ENCODE measurements at places on chromosomes 4 and X.

- no peak for DNase-seq
These were observed 119.0 kb upstream of the BMP3 start for GRCh38 chr4:80911458-80911857.

- no peak for DNase-seq
These were observed 942.7 kb upstream of the NDST4 start for GRCh38 chr4:116055857-116056827.

- no peak for DNase-seq
These were observed 65.7 kb upstream of the NDST3 start for GRCh38 chr4:117968606-117969005.

DNA sequence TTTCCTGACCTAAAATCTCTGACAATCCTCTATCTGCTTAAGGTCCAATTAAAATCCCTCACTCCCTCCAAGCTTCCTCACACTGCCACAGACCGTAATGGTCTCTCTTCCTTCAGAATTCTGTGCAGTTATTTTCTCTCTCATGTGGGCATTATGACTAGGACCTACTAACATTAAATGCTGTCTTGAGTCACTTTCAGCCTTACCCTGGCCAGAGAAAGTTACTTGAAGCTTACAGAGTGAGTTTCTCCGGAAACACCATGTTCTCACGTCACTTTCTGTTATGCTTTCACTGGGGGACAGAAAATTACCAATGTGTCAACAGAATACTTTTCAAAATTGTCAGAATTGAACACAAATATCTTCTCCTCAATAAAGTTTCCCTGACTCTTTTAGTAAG lies 271.8 kb downstream of the INPP4B start:
- no peak for DNase-seq

GRCh38 chr4:82500435-82501153 lies 61.2 kb downstream of the TMEM150C start:
- no peak for DNase-seq

- DNase-seq = no peak
These were observed 568.0 kb downstream of the PDHA2 start for GRCh38 chr4:96407738-96408463.

DNA sequence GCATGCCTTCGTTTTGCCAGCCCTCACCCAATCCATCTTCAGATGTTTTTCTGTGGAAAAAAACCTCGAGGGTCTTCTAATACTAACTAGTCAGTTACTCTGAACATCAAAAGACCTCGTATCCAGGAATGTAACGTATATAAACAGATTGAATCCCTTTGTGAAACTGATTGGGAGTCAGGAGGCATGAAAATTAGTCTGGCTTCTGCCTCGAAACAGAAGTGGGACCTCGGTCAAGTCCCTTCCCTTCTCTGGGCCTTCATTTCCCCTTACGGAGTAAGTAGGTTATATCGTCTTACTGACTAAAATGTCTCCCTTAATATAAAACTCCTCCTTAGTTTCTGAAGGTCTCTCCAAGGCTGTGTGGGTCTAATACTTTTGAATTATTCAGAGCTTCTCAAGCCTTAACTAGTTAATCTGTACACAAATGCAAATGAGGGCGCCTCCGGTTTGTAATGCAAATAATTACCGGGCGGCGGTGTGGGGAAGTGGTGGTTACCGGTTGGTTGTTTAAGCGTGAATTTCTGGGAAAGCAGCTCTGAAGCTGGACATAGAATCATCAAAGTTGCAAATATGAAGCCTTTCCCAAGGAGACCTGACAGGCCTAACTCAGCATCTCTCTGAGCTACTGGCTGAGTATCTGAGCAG lies 11.4 kb upstream of the NKRF start:
- DNase-seq = no peak

GRCh38 chrX:78327370-78328086 lies at the start of gene CYSLTR1:
Gene CYSLTR1 (minus strand): TSS chrX:78327611. CDS start chrX:78273746, 53,865 bp downstream.
- no peak for DNase-seq

DNA sequence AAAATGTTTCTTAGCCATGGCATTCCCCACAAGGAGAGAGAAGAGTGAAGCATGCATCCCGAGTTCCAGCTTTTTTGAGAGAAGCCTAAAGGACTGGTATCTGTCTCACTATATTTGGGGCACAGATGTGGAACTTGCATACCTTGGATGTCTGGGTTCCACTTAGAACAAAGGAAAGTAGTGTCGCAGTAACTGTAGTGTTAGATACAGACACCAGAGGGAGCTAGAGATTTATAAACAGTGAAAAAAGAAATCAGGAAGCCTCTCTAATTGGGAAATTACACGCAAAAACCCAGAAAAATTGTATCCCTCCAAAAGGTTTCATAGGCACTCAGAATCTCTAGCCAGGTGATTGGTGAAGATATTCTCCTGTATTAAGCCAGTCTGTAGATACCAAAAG lies 34.4 kb downstream of the AGTR2 start:
- DNase-seq = no peak

- no peak for DNase-seq
These were observed 60.5 kb downstream of the FHDC1 start for GRCh38 chr4:152996672-152997071.

GRCh38 chrX:78329486-78329885 lies 2.1 kb upstream of the CYSLTR1 start:
- DNase-seq = no peak

GRCh38 chr4:138174981-138175794 lies 67.0 kb downstream of the SLC7A11 start:
- no peak for DNase-seq

GRCh38 chr4:99832321-99832720 lies 15.7 kb downstream of the DAPP1 start:
- DNase-seq = no peak

DNA sequence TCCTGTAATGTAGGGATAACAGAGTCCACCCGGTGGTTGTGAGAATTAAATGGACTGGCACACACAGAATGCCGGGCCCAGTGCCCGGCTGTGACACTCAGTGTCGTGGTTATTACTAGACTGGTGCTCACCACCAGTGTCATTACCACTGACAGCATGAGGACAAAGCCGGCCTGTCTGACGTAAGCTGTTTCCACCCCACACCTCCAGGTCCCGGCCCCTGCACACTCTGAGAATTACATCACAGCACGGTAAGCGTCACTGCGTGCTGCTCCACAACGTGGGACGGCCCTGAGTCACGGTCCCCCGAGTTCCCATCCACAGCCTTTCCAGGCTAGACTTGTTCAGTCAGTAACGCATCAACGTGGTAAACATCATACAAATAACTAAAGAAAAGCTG lies 22.9 kb downstream of the FAT1 start:
- no peak for DNase-seq

DNA sequence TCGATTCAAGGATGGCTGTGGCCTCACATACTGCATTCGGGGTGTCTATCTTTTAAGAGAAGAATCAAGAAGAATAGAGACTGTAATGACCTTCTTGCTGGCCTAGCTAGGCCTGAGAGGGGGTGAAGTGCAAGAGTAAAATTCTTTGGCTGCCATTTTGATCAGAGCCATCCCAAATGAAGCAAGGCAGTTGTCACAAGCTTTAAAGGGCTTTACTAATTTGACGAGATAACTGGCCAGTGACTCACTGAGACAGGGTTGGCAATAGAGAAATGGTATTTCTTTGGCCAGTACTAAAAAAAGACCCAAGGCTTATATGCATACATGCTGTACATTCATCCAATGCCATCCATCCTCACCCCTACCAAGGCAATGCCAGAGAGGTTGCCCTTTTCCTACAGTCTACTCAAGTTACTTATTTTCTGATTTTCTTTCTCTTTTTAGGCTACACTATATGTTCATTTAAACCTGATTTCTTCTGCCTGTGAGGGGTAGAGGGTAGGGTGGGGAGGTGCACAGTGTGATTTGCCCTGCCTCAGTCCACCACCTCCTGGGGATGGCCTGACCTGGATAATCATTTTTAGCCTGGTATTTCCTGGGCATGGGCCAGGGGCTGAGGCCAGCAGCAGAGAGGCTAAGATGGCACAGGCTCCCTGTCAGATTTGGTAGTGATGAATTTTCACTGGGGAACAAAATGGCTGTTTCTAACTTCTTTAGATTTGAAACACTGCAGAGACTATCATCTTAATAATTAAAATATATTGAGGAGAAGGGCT lies 32.2 kb downstream of the ATG4A start:
- no peak for DNase-seq

GRCh38 chr4:13678186-13678924 lies 50.8 kb upstream of the BOD1L1 start:
- no peak for DNase-seq

DNA sequence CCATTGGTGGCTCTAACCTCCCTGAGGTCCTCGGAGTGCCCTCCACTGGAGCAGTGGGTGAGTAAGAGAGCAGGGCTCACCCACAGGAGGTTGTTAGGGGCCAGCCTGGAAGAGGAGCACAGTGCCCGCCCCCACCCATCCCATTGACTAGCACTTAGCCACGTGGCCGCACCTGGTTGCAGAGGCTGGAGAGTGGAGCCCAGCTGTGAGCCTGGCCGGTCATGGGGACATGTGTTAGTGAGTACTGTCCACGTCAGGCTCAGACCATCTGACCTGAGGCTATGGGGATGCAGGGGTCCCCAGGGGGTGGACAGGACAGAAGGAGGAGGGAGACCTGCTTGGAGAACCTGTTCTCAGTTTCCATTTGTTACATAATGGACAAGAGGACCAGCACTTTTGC lies 1.4 kb upstream of the MAN2B2 start:
- DNase-seq = no peak

- no peak for DNase-seq
These were observed 172.5 kb downstream of the RAP1GDS1 start for GRCh38 chr4:98433691-98434090.

DNA sequence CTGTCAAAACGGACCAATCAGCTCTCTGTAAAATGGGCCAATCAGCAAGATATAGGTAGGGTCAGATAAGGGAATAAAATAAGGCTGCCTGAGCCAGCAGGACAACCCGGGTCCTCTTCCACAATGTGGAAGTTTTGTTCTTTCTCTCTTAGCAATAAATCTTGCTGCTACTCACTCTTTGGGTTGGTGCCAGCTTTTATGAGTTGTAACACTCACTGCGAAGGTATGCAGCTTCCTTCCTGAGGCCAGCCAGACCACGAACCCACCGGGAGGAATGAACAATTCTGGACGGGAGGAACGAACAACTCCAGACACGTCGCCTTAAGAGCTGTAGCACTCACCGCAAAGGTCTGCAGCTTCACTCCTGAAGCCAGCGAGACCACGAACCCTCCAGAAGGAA lies 287.8 kb downstream of the RAPGEF2 start:
- DNase-seq = no peak

GRCh38 chr4:174516794-174517193 lies 5.5 kb downstream of the HPGD start:
- no peak for DNase-seq

DNA sequence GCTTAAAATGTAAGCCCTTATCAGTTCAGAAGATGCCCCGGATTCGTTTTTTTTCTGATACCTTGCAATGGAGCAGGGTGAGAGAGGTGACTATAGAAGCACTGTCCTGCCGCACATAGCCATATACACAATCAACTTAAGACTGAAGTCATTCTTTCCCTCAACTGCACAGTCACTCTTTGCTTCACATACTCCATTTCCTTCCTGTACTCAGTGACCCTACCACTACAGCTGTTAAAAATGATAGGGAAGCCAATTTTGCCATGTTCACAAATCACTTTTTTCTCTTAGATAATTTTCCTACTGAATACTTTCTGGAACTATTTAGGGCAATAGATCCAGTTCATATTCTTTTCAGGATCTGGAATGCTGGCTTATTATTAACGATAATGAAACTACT lies 300.0 kb downstream of the ANK2 start:
- DNase-seq = no peak

DNA sequence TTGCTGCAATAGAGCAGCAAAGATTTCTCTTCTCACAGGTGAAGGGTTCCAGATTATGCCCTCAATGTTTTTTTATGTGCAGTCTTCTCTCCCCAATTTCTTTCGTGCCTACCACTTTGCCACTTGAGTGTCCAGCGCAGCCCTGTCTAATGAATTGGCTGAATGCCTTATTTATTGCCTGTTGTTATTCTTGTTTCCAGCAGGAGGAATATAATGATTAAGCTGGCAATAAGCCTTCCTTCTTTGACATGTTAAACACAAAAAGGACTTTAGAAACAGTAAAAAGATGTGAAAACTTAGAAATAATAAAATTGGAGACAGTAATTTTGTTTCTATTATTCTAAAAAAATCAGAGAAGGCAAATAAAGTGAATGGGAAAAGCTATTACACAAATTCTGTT lies 34.6 kb upstream of the FRAS1 start:
- DNase-seq = no peak

- DNase-seq = no peak
These were observed 71.1 kb downstream of the ZNF732 start for GRCh38 chr4:234178-234577.
